ENCODE measurements at places on chromosomes 7 and 10. TPM values are rescaled to one million over a fixed set of nuclear protein-coding genes. Genes with fewer than 3 reads are reported as not detected.

GRCh38 chr7:159112136-159113011, 32.3 kb downstream of the VIPR2 start:
- H3K27ac ChIP-seq = no peak overlapping the region
- H3K36me3 ChIP-seq = peaks cover 5% of the 10 kb centered on the region
- peaks cover 2% of the 10 kb centered on the region for H3K27me3 ChIP-seq
- H3K4me3 ChIP-seq = no peak overlapping the region
- DNase-seq = peak; percentile 40

DNA sequence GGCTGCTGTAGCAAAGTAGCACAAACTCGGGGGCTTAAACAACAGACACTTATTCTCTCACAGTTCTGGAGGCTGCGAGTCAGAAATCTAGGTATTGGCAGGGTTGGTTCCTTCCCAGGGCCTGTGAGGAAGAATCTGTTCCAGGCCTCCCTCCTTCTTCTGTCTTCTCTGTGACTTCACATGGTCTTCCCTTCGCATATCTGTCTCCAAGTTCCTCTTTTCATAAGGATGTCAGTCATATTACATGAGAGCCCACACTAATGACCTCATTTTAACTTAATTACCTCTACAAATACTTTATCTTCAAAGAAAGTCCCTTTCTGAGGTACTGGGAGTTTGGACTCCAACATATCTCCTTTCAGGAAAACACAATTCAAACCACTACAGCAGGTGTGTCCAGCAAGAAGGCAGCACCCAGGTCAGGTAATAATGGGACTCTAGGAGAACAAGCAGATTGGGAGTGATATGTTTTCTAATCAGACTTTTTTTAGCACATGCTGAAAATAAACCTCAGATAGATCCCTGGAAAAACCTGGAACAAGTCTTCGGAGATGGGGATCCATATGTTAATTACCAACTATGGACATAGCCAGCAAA, 11.7 kb downstream of the CREB5 start:
- no peaks in the 10 kb centered on the region for H3K4me1 ChIP-seq
- H3K27ac ChIP-seq = no peak overlapping the region
- no peaks in the 10 kb centered on the region for H3K27me3 ChIP-seq
- no peak overlapping the region for H3K4me3 ChIP-seq

Gene CLEC5A
- 0.17 TPM for total RNA-seq

DNA sequence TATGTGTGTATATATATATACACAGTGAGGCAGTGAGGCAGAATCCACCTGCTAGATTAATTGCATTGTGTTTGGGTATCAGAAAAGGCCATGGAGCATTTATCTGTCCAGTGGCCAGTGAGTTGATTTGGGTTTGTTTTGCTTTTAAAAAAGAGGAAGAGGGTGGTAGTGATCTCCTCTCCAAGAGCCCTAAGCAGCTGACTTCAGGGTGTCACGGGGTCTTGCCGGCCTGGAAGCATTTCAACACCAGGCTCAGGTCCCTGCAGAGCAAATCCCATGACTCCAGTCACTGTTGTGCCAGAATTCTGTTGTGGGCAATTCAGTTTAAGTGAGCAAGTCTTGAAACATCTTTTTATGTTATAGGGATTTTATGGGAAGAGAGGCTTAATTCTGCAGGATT, 30.6 kb upstream of the GPNMB start:
- H3K4me1 ChIP-seq = peaks cover 3% of the 10 kb centered on the region
- no peak for DNase-seq
- H3K27ac ChIP-seq = no peak overlapping the region
- H3K36me3 ChIP-seq = no peaks in the 10 kb centered on the region

Gene C10orf62
- 0.50 TPM for total RNA-seq

GRCh38 chr7:105097619-105098018, 83.6 kb downstream of the KMT2E start:
- DNase-seq = no peak
- peaks cover 11% of the 10 kb centered on the region for H3K36me3 ChIP-seq
- H3K27me3 ChIP-seq = no peaks in the 10 kb centered on the region
- no peak overlapping the region for H3K27ac ChIP-seq
- H3K4me1 ChIP-seq = peaks cover 3% of the 10 kb centered on the region
- H3K4me3 ChIP-seq = no peak overlapping the region

- no peaks in the 10 kb centered on the region for H3K27me3 ChIP-seq
- H3K4me3 ChIP-seq = no peak overlapping the region
- DNase-seq = no peak
- H3K4me1 ChIP-seq = no peaks in the 10 kb centered on the region
- H3K36me3 ChIP-seq = no peaks in the 10 kb centered on the region
- no peak overlapping the region for H3K27ac ChIP-seq
These were observed 54.6 kb upstream of the OPN4 start for GRCh38 chr10:86599729-86600128.
